ENCODE measurements at places on chromosomes 11 and 22. TPM values are rescaled to one million over a fixed set of nuclear protein-coding genes. Genes with fewer than 3 reads are reported as not detected.

Gene C22orf31
- not detected for total RNA-seq

Gene PAFAH1B2
- 62.5 TPM for total RNA-seq

DNA sequence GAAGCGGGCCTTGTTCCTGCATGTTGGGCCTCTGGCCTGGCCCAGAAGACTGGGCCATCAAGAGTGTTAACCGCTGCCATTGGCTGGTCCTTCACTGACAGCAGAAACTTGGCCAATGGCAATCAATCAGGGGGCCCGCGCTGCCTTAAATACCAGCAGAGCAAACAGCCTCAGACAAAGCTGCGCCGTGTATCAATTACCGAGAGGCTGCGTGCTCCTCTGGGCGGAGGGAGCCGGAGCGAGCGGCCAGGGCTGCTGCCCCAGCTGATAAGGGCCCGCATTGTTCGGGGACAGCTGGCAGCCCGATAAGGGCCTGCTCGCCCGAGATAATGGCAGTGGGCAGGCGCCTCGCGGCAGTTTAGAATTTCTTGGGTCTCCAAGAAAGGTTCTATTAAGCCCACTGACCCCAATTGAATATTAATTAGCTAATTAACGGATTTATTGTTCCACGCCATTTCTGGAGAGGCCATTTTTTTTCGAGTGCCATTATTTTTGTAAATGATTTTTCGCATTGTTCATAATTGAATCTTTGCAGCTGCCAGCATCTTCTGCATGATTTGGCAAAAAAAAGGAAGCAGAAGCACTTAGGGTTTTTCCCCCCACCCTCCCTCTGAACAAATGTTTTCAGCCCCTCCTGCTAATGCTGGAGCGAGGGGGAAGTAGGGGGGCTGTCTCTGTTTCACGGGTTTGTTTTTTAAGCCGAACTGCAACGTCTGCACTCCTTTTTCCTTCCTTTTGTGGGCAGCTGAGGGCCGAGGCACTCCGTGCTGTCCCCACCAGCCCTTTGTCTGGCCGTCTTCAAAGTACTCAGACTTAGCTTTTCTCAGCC lies 37.6 kb upstream of the RIC3 start:
- peak; percentile 73 for DNase-seq

- no peak for DNase-seq
These were observed 35.0 kb upstream of the CRTAM start for GRCh38 chr11:122803306-122803705.

DNA sequence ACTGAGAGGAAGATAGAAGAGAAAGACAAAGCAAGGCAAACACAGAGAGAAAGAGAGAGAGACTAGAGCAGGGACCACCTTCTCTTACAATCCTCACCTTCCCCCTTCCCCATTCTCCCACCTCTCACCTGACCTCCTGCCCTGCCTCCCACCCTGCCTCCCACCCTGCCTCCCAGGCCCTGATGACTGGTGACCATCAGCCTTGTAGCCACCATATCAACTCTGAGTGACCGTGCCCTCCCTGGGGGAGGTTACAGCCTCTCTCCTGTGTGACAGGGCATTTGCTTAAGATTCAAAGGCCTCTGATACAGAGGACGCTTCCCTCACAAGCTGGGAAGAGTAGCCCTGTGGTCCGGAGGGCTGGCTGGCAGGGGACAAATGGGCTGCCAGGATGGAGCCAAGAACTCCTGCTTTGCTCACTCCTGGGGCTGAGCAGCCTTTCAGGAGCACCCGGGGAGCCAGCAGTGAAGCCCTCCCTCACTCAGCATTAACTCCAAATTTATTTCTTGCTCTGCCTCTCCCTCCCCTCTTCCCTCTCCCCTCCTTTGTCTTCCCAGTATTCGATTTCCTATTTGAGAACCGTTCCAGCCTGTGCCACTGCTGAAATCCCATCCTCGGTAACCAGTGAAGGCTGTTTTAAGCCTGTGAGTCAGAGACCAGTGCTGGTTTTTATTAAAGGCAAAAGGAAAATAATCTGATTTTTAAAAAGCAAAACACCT lies 125.2 kb upstream of the SYT13 start:
- no peak for DNase-seq

- DNase-seq, result no peak
These were observed 40.6 kb downstream of the MUC6 start for GRCh38 chr11:995752-996420.

Measured in left cardiac atrium (tissue), 4 donors.